ENCODE measurements at places on chromosomes 5 and 9.

DNA sequence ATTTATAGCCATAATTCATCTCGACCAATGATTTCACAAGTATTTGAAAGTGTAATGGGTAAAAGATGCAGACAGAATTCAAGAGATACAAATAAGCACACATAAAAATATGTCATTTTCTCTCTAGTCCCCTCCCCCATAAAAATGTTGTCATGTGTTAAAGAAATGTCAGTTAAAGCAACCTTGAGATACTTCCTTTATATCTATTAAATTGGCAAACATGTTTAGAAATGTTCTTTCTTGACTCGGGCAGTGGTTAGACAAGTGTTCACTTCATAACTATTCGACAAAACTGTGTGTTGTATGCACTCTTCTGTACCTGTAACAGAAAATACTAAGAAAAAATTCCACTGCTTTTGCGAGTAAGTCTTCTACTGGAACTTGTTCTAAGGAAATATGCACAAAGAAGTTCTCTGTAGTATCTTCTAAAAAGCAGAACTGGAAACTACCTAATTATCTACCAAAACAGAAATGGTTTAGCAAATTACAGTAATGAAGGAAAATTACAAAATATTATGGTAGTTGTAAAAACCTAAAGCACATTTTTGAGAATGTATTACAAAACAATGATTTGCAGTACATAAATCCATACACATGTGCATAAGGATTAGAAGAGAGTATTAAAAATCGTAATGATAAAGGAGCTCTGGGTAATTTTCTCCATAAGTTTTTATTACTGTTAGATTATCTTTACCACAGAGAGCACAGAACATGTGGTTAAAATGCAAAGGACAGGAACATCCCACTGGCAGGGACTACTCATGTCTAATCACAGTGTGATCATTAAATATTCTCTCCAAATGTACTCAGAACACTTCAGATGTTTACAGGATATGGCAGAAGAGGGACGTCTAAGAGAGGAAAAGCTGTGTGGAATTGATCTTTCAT, 35.9 kb downstream of the FBXW2 start:
- DNase-seq, result no peak

- DNase-seq, result no peak
These were observed 251.7 kb downstream of the PAPPA start for GRCh38 chr9:116405321-116405720.

DNA sequence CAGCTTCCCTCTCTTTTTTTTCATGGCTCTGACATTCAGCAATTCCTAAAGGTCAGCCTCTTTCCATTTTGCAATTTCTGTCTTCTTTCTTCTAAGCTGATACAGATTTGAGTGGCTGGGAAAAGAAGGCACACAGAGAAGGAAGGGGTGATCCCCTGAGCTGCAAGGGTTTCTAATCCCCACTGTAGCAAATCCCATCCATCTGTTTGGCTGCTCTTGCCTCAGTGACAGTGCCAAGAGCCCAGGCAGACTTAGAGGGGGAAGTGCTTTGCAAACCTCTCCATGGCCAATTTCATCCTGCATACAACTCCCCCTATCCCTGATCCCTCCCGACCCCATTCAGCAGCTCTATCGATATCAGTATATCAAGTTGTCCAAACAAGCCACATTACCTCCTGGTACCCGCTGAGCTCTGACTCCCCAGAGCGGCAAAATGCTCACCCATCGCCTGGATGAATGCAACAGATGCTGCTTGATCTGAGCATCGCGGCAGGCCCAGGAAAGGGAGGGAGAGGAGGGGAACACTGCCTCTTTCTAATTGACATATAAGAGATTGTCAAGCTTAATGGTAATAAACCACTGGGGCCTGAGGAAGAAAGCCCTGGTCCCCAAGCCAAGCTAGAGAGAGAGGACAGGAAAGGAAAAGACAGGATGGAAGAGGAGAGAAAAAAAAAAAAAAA, 268.9 kb downstream of the ASTN2 start:
- DNase-seq, result no peak

DNA sequence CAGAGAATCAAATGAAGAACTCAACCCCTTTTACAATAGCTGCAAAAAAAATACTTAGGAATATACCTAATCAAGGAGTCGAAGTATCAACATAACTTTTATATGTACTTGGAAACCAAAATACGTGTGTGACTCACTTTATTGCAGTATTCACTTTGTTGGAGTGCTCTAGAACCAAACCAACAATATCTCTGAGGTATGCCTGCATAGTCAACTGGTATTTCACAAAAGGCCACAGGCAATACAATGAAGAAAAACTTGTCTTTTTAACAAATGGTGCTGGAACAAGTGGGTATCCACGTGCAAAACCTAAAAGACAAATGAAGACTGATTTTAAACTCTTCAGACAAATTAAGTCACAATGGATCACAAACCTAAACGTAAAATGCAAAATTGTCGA, 385.7 kb downstream of the TLE1 start:
- DNase-seq, result no peak

- no peak for DNase-seq
These were observed 122.3 kb upstream of the MYO10 start for GRCh38 chr5:17058438-17058837.

DNA sequence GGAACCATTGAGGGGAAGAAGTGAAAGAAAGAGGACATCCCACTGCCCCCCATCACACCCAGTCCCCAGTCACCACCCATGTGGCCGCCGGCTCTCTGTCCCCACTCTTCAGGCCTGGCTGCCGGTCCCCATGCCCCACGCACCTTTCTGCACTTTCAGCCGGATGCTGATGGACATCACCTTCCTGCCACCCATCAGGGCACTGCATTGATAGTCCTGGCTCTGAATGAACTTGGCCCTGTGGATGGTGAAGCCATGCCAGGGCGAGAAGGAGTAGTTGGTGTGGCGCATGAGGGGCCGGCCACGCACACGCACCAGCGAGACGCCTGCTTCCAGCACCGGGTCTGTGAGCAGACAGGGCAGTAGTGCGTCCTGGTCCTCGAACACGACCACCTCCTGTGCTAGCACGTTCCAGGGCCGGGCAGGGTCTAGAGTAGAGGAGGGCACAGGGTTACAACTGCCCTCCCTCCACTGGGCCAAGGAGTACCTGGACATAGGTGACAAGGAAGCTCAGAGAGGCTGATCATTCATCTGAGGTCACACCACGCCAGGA, 6.4 kb downstream of the CSF1R start:
- no peak for DNase-seq

DNA sequence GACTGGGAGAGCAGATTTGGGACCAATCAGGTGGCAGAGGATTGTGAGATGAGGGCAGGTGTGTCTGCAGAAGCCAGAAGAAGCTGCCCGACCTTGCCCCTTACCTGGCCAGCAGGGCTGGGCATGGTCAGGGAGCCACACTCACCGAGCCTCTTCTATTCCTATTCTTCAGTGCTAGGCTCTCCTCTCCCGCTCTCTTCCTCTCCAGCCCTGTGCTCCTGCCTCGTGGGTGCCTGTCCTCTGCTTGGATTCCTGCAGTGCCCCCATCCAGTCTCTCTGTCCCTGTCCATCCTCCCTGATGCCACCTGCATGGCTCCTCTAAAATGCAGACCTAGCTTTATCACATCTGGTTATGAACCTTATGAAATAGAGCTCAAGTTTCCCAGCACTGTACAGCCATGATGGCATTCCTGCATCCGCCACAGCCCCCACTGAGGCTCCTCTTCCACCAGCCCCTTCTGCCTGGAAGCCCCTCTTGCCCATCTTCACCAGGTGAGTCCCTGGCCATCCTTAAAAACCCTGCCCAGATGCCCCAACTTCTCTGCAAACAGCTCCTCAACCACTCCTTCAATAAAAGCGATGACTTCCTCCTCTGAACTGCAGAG, 8.2 kb downstream of the UBE2QL1 start:
- no peak for DNase-seq

DNA sequence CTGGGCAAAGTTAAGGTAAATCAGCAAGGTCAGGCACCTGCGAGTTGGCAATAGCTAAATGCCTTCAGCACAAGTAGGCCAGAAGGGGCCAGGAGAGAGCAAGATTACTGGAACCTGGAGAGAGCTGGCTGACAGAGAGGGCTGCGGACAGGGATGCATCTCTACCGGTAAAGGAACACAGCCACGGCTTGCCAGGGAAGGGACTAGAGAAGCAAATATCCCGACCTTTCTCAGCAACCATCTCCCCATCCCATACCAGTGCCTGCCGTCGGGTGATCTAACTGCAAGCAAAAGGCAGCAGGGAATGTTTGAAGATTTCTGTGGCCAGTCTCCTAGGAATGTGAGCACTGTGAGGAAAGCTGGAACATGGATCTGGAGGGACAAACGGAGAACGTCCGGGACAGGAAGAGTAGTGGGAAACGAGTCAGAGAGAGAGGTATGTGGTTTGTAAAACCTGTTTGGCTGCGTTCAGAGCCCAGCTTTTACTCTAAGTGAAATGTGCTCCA, 15.9 kb upstream of the ABLIM3 start:
- DNase-seq, result no peak

DNA sequence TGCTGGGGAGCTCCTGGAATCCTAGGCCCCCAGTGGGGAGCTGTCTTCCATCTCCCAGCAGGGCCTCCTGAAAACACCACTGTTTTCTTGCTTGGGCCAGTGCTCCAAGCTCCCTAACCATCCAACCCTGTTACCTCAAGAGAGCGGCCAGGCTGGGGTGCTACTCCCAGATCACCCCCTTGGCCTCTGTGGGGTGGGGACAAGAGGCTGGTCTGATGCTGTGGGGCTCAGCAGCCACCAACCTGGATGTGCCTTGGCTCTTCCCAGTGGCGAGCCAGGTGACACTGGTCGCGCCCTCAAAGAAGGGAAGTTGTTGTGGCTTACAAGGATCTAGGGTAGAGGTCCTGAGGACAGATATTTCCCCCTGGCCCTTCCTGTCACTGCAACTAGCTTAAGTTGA, 49.0 kb downstream of the SECISBP2 start:
- no peak for DNase-seq

GRCh38 chr9:15357050-15357653, 50.1 kb upstream of the TTC39B start:
- no peak for DNase-seq

DNA sequence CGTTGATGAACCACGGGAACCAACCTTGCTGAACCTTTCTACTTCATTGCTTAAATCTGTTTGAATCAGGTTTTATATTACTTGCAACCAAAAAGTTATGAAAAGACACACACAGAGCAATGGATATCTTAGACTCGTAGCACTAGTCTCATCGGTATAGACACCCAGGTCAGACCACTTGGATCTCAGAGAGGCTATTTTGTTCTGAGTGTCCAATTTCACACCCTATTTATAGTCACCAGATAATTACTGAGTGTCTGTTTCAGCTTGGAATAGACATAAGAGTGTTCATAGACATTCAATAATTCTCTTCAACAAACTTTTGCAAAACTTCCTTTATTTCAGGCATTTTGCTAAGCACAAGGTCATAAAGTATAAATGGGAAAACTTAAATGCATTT, 145.4 kb upstream of the EGFLAM start:
- no peak for DNase-seq

- DNase-seq, result peak; percentile 58
These were observed 10.3 kb downstream of the PTPA start for GRCh38 chr9:129121483-129121882.

DNA sequence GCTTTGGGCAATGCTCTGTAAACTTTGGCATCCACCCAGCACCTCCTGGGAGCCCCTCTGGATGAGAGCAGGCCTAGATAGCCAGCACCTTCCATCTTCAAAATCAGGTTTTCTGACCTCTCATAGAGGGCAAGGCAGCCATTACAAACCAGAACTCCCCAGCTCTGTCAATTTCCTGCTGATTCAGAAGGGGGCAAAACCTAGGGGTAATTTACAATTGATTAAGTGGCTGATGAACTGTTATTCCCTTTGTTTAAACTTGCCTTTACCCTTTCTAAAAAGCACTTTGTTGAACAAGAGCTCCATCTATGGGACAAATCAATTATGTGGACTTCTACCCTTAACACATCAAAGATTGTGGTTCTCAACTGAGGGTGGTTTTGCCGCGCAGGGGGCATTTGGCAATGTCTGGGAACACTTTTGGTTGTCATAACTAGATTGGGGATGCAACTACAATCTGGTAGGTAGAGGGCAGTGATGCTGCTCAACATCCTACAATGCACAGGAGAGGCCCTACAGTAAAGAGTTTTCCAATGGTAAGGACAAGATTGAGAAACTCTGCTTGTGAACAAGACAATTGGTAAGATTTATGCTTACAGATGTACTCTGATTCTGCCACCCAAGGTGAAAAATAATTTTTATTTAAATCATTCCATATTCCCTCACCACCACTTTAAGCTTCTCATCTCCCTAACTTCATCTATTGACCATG, 184.1 kb downstream of the MARCHF11 start:
- no peak for DNase-seq

DNA sequence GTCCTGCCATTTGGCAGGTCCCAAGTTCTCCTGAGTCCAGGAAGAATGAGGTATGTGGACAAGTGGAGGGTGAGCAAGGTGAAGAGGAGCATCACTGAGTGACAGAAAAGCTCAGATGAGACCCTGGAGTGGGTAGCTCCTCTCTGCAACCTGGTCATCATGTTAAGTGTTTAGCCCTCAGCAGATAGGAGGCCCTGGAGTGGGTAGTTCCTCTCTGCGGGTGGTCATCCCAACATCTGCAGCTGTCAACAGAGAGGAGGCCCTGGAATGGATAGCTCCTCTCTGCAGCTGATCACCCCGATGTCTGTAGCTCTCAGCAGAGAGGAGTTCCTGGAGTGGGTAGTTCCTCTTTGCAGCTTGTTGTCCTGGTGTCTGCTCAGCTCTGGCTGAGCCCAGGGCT, 48.4 kb downstream of the NDUFAF2 start:
- DNase-seq, result no peak

- DNase-seq, result no peak
These were observed 688.6 kb upstream of the SEMA6A start for GRCh38 chr5:117263231-117263630.

DNA sequence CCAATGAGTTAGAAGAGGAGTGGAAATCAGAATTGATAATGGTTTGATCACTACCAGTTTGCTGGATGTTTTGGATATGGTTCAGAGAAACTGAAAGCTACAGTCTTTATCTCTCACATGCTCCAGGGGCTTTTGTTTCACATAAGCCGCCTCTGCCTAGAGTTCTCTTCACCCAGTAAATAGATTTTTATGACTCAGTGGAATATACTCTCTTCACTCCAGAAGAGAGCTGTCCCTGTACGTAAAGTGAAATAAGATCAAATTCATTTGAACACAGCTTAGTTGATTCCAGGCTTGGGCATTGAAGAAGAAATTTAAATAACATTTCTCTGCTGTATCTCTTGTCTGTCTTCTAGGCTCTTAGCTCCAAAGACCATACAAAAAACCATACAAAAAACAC, 184.9 kb downstream of the TRPM3 start:
- DNase-seq, result no peak

DNA sequence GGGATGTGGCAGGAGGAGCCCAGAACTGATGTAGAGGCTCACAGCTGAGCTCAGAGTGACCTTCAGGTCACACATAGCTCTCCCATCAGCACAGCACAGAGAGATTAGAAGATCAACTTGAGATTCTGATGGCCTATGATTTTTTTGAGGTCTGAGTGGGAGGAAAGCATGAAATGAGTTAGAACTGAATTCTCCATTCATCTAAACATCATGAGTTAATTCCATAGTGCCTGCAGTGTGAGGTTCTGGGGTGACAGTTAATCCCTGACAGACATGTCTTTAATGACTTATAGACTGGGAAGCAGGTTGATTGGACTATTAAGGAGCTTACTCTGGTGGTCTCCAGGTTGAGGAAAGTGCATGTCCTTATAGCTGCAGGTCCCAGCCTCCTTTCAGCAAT, 22.4 kb downstream of the SLC22A5 start:
- DNase-seq, result no peak

All from anterior cingulate cortex (tissue), 58 donors.